ENCODE measurements at places on chromosomes 13 and 19.

- no peak for DNase-seq
Observed at GRCh38 chr13:92900446-92900845, 326.2 kb upstream of the GPC6 start.

DNA sequence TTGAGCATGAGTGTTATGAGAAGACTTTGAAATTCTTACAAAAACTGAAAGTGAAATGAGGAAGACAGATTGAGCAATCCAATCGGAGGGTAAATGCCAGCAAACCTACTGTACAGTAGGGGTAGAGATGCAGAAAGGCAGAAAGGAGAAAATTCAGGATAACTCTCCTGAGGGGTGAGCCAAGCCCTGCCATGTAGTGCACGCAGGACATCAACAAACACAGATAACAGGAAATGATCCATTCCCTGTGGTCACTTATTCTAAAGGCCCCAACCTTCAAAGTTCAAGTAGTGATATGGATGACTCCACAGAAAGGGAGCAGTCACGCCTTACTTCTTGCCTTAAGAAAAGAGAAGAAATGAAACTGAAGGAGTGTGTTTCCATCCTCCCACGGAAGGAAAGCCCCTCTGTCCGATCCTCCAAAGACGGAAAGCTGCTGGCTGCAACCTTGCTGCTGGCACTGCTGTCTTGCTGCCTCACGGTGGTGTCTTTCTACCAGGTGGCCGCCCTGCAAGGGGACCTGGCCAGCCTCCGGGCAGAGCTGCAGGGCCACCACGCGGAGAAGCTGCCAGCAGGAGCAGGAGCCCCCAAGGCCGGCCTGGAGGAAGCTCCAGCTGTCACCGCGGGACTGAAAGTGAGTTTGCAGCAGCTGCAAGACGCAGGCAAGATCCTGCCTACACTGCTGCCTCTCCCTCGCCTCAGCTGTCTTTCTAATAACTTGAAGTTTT lies at the start of gene TNFSF13B:
Gene TNFSF13B, plus strand, starts transcription at position 118 of the 728 bp plus-strand sequence. Its CDS starts 178 bp downstream, at position 296.
- peak; percentile 61 for DNase-seq

DNA sequence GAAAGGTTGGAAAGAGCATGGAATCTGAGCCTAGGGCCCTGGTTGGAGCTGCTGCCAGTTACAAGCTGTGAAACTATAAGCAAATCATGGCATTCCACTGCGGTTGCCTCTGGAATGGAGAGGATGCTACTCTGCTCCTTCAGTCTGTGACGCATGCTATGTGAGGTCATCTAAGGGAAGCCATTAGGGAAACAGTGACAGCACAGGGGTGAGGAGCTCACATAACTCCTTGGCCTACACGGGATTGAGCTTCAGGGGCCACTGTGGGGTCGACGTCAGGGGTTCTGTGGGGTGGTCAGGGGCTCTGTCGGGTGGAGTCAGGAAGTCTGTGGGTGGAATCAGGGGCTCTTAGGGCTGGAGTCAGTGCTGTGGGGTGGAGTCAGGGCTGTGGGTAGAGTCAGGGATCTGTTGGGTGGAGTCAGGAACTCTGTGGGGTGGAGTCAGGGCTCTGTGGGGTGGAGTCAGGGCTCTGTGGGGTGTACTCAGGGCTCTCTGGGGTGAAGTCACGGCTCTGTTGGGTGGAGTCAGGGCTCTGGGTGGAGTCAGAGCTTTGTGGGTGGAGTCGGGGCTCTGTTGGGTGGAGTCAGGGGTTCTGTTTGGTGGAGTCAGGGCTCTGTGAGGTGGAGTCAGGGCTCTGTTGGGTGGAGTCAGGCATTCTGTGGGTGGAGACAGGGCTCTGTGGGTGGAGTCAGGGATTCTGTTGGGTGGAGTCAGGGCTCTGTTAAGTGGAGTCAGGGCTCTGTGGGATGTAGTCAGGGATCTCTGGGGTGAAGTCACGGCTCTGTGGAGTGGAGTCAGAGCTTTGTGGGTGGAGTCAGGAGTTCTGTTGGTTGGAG lies 35.8 kb upstream of the MEDAG start:
- DNase-seq = no peak

GRCh38 chr19:5953680-5954213 lies 24.2 kb downstream of the RANBP3 start:
- DNase-seq = no peak

DNA sequence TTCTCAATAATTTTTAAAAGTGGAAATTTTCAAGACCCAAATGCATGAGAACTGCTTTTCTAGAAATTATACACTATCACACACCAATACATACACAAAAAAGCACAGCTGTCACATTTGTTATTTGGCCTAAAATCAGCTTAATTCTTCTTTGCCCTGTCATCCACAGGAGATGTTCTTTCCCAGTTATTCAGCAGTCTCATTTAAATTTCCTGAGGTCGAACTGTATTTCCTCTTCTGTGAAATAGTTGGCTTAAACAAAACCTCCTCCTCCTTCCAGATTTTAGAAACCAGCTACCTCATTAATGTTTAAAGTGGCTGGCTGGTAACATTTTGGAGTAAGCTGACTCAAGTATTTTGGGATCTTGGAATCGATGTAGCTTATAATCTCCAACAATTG lies 39.1 kb downstream of the SMAD9 start:
- DNase-seq = no peak

- no peak for DNase-seq
Observed at GRCh38 chr13:76878043-76878442, 8.2 kb downstream of the KCTD12 start.

DNA sequence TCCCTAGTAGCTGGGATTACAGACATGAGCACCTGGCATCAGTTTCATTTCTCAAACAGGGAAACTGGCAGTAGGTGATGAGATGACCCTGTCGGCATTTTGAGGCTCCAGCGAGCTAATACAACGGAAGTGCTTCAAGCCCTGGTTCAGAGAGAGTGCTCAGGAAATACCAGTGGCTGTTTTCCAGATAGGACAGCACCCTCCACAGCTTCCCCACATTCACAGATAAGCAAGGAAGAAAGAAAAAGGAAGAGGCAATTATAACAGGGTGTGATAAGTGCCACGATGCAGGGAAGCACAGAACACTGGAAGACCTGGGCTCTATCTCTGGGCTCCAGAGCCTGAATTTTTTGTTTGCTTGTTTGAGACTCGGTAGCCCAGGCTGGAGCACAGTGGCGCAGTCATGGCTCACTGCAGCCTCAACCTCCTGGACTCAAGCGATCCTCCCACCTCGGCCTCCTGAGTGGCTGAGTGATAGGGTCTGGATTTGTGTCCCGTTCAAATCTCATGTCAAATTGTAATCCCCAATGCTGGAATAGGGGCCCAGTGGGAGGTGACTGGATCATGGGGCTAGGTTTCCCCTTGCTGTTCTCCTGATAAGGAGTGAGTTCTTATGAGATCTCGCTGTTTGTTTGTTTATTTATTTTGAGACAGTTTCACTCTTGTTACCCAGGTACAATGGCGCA lies 43.5 kb downstream of the PIN1 start:
- DNase-seq = no peak

DNA sequence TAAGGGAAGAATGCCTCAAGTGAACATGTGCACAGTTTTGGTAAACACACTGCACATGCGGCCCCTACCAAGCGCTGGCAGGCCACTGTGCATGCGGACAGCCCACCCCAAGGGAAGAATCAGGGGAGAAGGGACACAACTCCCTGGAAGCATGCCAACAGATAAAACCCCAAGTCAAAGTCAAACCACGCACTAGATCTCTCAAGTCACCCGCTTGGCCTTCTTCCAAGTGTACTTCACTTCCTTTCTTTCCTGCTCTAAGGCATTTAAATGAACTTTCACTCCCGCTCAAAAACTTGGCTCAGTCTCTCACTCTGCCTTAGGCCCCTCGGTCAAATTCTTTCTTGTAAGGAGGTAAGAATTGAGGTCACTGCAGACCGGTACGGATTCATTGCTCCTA lies 4.6 kb upstream of the RFXAP start:
- no peak for DNase-seq

DNA sequence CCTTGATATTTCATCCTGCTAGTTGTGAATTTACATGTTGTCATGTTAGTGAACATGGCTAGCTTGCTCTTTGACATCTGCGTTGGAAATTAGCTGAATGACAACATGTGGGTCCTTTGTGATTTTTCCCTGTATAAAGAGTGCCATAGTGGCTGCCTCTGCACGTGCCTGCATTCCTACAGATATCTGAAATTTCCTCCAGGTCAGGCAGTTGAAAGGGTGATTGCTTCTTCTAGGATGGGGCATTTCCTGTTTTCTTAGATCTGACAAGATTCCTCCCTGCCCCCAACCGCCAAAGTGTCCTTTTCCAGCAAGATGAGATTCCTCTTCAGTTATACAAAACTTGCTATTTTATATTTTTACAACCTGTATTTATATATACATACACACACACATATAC lies 8.8 kb downstream of the ZNF525 start:
- no peak for DNase-seq

DNA sequence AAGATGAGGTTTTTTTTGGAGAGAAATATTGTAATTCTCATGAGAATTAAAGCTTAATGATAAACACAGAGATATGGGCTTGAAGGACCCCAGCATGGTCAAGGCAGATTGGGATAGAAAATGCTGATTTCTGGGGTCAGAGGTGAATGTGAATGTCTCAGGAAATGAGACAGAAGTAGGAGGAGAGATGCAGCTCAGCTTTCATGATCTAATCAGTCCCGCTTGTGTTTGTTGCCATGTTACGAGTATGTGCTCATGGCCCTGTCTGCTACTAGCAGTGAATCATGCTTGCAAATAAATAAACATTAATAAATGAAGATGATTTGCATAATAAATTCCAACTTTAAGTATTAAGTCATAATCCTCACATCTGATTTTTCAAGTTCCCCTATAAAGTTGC lies 23.0 kb upstream of the NDFIP2 start:
- no peak for DNase-seq

GRCh38 chr19:46728208-46728607 lies 11.3 kb upstream of the PRKD2 start:
- no peak for DNase-seq

DNA sequence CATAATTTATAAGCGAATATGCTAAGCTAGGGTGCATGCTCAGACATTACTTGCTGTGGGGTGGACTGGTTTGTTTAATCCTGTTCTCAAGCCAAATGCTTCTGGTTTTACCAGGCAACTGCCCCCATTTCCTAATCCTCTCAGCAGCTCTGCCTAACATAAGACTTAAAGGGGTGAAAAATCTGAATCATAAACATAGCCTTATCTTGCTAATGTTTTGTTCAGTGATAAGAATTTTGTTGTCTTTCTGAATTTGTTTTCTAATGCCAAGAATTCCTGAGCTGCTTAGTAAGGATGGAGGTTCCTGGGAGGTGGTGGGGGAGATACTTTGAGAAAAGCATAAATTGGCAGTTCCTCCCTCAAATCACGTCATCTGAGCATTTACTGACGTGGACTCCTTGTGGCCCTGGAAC lies 42.7 kb downstream of the ING1 start:
- no peak for DNase-seq

DNA sequence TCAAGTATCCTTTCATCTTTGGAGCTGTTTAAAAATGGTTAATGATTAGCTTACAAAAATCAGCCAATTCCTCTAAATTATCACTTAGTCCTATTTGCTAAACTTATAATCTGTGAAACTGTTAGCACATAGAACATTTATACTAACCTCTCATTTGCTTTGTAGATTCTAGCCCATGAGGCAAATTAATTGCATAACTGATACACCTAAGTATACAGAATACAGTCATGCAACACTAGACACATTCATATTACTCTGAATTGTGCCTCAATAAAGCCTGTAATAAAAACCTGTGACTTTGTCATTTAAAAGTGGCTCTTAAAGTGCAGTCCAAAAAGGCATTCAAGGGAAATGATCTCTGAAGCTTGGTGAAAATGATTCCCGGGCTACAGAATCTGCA lies 21.0 kb downstream of the SERPINE3 start:
- DNase-seq = no peak

DNA sequence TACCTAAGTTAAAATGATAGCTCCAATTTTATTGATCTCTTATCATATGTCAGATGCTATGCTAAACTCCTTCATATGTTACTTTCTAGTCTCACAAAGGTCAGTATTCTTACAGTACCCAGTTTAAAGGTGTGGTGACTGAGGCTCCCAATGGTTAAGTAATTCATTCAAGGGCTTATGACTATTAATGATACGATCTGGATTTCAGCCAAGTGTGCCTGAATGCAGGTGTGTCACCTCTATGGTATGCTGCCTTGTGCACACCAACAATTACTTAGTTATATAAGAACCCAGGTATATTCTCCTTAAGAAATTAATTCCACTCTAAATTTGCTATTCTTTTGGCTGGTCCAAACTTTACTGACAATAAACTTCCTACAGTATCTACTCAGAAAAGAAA lies 84.6 kb upstream of the TRPC4 start:
- DNase-seq = no peak

DNA sequence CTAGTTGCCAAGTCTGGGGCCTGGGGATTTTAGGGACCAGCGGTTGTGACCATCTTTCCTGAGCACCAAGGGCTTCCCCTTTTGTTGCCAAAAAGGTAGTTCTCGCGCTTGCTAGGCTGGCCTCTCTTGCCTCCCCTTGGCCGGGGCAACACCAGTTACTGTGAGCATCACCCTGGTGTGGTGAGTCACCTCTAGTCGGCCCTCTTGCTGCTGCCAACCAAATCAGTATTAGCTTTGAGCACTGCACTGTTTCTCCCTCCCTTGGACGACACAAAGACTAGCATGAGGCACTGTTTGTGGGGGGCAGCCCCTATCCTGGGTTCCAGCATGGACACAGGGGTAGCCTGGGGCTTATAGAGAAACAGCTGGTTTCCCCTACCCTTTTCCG lies 6.9 kb downstream of the SYDE1 start:
- no peak for DNase-seq

- DNase-seq = no peak
Observed at GRCh38 chr19:58093071-58093470, 5.0 kb downstream of the ZSCAN18 start.

DNA sequence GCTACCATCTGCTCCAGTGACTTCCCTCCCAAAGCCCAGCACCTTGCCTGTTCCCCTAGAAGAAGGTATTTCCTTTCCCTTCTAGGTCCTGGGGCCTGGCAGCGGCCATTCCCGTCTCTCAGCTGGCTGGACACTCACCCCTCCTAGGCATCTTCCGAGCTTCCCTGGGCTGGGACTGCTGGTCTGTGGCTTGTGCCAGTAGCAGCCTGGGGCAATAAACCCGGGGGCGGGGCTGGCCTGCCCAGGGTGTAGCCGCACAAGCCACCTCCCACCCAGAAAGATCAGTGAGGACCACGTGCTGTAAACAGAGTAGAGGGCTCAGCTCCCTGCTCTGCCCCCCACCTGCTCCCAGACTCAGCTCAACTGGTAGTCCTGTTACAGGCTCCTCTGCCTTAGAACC lies 15.0 kb downstream of the LIPE start:
- DNase-seq = no peak

GRCh38 chr13:75393839-75394520 lies 88.0 kb downstream of the TBC1D4 start:
- DNase-seq = no peak

GRCh38 chr19:58338825-58339558 lies 12.2 kb downstream of the ZSCAN22 start:
- no peak for DNase-seq
